ENCODE measurements at places on chromosomes 1 and 21.

DNA sequence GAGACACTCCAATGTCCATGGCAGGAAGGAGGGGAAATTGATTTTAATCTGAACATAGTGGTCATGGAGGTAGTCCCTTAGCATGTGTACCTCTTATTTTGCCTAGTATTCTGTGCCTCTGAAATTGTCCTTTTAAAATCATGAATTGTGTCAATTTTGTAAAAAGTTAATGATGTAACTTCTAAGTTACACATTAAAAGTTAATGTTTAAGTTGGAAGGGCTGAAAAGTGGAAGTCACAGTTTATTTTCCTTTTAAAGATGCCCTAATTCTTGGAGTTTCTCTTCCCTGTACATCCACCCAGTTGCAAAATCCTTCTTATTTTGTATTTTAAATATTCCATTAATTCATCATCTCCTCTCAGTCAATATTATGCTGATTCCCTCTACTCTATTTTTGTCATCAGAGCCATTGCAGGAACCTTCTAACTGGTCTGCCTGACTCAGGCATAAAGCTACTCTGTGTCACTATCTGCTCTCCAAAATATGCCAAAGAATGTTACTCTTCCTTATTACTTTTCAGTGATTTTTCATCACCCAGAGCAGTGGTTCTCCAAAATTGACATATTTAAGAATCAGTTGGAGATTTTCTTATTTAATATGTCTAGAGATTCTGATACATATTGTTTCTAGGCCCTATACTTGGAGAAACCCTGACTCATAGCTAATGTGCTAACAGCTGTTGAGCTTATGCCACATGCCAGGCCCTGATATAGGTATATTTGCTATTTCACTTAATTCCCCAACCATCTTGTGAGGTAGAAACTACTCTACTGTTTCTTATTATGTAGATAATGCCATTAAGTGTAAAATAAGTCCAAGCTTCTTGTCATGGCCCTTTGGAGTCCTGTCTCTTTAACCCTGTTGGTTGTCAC is 5.1 kb downstream of the HOOK1 start:
- no peak for DNase-seq

DNA sequence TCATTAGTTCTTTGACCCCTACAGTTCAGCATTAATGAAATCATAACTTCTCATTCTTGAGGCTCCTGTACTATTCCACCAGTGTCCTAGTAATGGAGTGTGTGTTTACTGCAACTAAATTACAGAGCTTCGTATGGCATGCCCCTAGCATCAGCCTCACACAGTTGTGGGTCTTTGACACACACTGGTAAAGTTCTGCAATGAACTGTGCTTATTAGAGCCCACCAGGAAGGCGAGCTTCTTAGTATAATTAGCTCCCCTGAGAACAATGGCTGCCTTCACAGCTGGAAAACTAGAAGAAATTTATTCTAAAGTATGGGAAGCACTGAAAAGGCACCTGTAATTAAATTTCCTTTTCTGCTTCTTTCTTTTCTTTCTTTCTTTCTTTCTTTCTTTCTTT is 251.1 kb upstream of the RGS18 start:
- no peak for DNase-seq

DNA sequence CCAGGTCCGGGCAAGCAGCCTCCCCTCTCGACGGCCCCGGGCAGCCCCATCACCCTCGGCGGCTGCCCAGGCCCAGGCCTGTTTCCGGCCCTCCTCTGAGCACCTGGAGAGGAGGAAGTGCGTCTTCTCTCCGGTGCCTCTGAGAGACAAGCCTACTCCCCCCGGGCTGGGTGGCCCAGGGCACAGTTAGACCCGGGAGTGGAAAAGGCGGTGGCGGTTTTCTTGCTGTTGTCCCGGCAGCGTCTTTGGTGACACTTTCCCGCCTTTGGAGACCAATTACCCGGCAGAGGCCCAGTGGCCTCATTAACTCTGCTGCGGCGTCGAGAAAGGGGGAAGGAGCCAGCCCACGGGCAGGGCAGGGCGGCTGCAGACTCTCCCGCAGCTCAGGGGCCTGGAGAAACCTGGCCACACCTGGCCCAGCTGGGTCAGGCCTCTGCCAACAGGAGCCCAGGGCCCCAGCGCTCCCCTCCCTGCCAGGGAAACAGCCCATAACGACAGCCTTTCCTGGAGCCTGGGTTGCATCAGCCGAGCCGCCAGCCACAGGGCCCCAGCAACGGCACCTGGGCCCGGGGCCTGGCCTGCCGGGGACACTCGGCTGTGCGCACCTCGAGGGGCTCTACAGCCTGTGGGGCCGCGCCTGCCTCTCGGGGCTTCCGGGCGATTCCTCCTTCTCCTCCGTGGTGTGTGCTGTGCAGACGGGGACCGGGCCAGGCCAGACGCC is 28.4 kb upstream of the C1orf159 start:
- DNase-seq = peak; percentile 33

DNA sequence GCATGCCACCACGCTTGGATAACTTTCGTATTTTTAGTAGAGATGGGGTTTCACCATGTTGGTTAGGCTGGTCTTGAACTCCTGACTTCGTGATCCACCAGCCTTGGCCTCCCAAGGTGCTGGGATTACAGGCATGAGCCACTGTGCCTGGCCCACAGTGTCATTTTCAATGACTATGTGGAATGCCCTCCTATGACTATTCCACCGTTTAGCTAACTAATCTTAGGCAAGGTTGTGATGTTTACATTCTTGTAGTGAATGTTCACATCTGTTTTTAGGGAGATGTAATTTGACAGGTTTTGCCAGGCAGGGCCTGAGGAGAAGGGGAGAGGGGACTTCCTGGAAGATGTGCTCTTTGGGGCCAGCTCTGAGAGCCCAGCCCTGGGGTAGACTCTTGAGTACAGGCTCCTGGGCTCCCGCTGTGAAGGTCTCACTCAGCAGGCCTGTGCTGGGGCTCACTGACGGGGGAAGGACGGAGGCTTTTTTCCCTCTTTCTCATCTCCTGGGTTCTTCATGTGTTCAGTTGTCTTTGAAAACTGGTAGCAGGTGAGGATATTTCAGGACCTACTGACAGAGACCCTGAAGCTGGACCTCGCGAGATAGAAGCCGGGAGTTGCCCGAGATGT is 13.2 kb downstream of the COQ8A start:
- DNase-seq = no peak

DNA sequence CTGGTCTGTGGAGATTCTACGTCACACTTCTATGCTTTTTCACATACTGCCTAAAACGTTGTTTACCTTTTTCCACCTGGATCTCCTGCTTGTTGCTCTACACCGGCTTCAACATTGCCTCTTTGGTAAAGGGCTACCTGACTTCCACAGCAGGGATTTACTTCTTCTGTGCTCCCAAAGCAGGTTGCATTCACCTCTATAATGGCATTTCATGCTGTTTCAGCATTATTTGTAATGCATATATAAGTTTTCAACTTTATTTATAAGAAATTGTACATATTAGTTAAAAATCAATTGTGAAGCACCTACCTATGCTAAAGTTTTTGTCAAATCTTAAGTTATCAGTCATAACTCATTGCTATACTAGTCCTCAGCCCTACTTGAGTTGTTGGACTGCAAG is 55.4 kb downstream of the DDAH1 start:
- no peak for DNase-seq
